ENCODE measurements at places on chromosomes 13 and 19. TPM values are rescaled to one million over a fixed set of nuclear protein-coding genes. Genes with fewer than 3 reads are reported as not detected.

ZNF180 gene
- polyA plus RNA-seq, result 1.4 TPM

ZNF805 gene
- 3.2 TPM for polyA plus RNA-seq

IL4I1 gene
- polyA plus RNA-seq, result 0.09 TPM

ATP8B3 gene
- polyA plus RNA-seq, result 2.8 TPM

KLK14 gene
- 0.10 TPM for polyA plus RNA-seq

CNFN gene
- polyA plus RNA-seq, result 3.0 TPM

HCST gene
- polyA plus RNA-seq, result 0.30 TPM

LILRB4 gene
- not detected for polyA plus RNA-seq

FAM174C gene
- polyA plus RNA-seq, result 27.6 TPM

KCNRG gene
- polyA plus RNA-seq, result 0.90 TPM

MAST1 gene
- 0.09 TPM for polyA plus RNA-seq

CPB2 gene
- 0.06 TPM for polyA plus RNA-seq

SLC5A5 gene
- not detected for polyA plus RNA-seq

ZNF524 gene
- 2.6 TPM for polyA plus RNA-seq

PGLYRP2 gene
- not detected for polyA plus RNA-seq

ATP4B gene
- not detected for polyA plus RNA-seq

PINLYP gene
- polyA plus RNA-seq, result 16.0 TPM

IFNL3 gene
- not detected for polyA plus RNA-seq

PSG2 gene
- 0.09 TPM for polyA plus RNA-seq

UGGT2 gene
- polyA plus RNA-seq, result 12.5 TPM

Measured in keratinocyte (primary cell).